Mesenteric fat pad (tissue), 1 donor: ENCODE measurements at places on chromosomes 7 and 10. TPM values are rescaled to one million over a fixed set of nuclear protein-coding genes. Genes with fewer than 3 reads are reported as not detected.

Gene DPYSL4
- total RNA-seq, result 1.8 TPM

DNA sequence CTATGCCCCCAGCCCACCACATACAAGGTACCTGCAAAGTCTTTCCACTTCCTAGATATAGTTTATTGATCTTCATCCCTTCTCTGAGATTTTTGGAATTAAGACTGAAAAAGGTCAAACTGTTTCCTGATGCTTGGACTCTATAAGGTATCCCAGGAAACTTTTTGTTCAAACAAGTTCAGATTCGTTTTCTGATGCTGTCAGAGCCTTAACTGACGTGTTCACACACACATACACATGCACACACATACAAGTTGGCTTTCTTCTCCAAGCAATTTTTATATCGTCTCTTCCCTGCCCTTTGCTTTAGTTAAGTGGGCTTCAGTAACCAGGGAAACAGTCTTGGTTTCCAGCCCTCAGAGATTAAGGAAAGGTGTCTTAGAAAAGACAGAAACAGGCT, 11.7 kb upstream of the VPS41 start:
- DNase-seq, result no peak

DNA sequence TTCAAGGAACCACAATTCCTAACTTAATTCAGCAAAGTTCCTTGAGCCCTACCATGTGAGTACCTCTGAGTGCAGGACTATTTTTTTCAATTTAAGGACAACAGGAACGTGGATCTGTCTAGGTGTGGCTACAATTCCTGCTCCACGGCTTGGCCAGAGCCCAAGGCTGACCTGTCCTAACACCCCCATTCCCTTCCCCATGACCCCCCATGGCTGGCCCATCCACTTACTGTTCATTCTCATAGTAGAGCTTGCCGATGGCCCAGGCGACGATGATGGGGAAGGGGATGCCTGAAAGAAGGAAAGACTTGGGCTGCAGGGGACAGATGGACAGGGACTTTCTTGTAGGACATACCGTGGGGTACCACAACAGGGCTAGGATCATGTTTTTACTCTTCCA, 20.3 kb downstream of the CRHR2 start:
- no peak for DNase-seq

DNA sequence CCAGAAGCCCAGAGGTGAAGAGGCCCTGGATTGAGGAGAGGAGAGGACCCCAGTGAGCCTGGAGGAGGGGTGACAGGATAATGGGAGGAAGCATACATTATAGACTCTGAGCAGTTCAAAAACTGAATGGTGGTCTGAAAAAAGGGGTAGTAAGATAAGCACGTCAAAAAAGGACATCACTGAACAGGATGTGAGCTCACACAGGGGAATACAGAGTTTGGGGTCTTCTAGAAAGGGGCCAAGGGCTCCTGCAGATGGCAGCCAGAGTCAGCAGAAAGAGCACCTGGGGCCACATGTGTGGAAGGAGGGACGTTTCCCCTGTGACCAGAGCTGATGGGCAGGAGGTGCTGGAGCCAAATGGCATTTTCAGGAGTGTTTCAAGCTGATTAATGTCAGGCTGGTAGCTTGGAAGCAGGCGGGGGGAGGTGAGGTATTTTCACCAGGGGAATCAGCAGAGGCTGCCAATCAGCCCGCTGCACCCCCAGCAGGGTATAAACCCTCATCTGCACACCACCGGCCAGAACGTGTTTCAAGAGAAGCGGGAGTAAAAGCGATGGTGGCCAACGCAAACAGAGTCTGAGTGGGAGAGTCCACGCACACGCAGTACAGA, 85.8 kb downstream of the TNS3 start:
- no peak for DNase-seq

DNA sequence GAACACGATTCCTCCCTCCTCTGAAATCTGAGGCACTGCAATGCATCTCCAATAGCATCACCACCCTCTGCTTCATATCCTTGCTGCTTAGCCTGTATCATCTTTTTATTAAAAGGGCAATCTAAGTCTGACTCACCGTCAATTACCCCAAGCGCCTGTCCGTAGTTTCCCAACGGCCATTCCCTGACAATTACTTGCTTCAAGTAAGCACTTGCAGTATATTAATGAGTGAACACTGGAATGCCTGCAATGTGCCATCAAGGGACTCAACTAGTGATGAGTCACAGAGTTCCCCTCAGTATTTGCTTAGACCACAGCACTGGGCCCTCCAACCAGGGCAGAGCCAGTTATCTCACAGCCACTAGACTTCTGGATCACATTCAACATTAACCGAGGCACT, 19.5 kb upstream of the PPP1R3C start:
- no peak for DNase-seq

DNA sequence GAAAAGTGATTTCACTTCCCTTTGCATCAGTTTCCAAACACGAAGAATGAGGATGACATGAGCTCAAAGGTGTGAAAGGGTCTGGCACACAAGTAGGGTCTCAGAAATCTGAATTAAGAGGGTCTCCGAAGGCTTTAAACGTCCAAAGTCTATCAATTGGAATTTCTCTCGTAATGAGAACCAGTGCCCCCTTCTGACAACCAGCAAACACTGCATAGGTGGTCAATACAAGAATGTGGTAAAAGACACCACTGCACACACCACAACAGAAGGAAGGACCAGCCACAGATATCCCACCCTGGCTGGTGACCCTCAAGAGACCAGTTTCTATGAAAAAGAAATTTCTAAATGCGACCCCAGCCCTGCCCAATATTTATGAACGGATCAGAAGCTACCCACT, 78.1 kb downstream of the CALN1 start:
- DNase-seq, result no peak
